ENCODE measurements at places on chromosomes 13 and 19. TPM values are rescaled to one million over a fixed set of nuclear protein-coding genes. Genes with fewer than 3 reads are reported as not detected.

DNA sequence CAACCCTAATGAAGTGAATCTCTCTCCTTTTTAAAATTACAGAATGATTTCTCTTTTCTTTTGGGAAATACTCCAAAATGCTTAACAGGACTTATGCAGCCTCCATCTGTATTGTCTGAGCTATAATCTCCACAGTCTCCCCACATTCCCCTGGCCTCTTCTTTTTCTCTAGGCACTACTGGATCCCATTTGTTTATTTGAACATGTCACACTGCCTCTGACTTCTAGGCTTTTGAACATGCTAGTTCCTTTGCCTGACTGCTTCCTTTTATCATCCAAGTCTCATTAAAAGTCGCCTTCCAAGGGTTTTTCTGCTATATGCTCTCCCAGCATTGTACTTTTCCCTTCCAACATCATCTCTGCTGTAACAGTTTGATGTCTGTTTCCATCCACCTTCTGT, 548.7 kb downstream of the PCDH9 start:
- DNase-seq = no peak

GRCh38 chr13:89514534-89515312, 1832.8 kb upstream of the MIR17HG start:
- DNase-seq = no peak

DNA sequence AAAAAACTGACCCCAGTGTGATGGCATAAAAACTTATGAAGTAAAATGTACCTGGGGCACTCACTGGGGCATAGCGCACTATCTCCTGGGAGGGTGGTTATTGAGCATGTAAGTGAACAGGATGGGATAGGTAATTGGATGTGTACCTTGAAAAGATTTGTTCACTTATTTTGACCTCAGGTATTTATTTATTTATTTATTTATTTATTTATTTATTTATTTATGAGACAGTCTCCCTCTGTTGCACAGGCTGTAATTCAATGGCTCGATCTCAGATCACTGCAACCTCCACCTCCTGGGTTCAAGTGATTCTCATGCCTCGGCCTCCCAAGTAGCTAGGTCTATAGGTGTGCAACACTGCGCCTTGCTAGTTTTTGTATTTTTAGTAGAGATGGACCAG, 5.9 kb upstream of the ZNF626 start:
- DNase-seq = no peak

DNA sequence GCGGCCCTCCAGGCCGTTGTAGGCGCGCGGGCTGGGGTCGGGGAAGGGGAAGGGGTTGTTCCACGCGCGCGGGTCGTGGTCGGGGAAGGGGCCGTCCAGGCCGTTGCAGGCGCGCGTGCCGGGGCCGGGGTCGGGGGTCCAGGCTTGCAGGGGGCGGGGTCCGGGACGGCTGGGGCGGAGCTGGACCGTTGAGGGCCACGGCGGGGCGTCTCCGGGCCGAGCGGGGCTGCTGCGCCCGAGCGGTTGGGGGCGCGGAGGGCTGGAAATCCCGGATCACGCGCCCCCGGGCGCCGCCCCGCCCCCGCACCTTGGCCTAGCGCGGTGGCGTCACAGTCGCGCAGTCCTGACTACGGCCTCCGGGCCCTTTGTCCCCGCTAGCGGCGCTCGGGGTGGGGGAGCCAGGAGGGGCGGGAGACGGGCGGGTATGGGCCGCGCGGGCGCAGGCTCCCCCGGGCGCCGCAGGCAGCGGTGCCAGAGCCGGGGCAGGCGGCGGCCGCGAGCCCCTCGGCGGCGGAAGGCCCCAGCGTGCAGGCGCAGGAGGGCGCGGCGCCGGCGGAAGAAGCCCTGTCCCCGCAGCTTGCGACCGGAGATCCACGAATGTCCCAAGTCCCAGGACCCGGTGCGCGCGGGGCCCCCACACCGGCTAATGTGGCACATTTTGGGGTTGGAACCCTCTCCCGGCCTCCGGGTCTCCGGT, 665 bp downstream of the GPX4 start:
- DNase-seq = no peak

GRCh38 chr19:2050349-2050990, 574 bp downstream of the MKNK2 start:
- DNase-seq = no peak

- no peak for DNase-seq
Measured at GRCh38 chr13:46569456-46569855, 16.5 kb downstream of the LRCH1 start.

DNA sequence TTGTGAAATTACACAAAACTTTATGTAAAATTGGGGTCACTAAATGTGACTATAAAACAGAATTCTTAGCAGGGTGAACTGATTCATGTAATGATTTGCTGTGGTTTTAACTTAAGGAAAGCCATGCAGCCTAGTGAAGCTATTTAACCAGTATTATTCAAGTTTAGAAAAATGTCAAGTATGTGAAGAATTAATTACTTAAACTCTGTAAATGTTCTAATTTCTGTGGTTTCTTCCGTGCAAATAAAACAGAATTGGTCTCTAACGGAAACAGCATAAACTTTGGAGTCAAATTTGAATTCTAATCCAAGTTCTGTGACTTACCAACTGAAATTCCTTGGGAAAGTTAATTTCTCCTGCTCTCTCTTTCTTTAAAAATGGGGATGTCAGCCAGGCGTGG, 13.3 kb downstream of the CDC16 start:
- no peak for DNase-seq

DNA sequence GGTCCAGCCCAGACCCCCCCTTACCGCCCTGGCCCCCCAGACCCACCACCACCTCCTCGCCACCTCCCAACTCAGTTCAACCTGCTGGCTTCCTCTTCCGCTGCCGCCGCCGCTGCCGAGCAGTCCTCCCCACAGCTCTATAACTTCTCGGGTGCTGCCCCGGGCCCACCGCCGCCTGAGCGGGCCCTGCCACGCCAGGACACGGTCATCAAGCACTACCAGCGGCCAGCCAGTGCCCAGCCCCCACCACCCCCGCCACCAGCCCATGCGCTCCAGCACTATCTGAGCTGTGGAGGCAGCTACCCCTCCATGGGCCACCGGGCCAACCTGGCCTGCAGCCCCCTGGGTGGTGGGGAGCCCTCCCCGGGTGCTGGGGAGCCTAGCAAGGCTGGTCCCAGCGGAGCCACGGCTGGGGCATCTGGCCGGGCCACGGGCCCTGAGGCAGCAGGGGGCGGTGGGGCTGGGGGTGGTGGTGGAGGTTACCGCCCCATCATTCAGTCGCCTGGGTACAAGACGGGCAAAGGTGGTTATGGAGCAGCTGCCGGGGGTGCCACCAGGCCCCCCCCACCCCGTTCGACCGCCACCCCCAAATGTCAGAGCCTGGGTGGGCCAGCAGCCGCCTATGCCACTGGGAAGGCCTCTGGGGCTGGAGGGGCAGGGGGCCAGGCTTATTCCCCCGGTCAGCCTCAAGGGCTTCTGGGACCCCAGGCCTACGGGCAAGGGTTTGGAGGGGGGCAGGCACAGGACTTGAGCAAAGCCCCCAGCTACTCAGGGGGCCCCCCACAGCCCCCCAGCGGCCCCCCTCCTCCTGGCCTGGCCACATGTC, 4.2 kb downstream of the PRR12 start:
- no peak for DNase-seq

- DNase-seq = no peak
Measured at GRCh38 chr19:7459773-7460172, 29.1 kb downstream of the PEX11G start.

DNA sequence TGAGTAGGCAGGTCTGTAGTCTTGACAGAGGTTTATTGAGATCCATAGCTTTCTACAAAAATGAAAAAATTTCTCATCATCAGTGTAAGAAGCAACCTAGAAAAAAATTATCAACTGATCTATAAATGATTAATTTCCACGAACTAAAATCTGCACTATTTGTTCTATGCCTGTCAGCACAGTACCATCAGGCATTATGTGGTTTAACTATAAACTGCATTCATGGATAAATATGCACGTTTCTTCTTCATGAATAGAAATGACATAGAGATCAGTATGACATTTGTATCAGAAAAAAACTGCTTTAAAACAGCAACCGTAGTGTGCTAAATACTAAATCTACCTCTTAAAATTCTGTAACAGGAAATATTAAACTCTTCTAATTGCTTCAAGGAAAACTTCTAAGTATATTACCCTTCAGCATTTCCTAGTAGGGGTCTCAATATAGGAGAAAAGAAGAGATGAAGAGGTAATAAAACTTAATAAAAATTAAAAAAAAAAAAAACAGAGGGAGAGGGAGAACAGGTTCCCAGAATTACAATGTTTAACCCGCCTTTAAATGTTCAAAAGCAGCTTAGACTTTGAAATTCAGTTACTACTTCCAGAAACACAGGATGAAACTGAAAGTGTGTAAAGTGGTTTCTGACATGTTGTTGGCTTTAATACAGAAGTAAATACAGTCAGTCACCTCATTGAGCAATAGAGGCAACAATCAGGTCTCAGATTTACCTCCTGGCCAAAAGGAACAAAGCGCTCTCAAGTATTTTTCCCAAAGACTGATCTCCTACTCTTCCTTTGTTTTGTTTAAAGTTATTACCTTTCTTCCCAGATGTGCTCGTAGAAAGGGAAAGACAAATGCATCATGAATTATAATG, 144.4 kb downstream of the DIAPH3 start:
- DNase-seq = no peak

DNA sequence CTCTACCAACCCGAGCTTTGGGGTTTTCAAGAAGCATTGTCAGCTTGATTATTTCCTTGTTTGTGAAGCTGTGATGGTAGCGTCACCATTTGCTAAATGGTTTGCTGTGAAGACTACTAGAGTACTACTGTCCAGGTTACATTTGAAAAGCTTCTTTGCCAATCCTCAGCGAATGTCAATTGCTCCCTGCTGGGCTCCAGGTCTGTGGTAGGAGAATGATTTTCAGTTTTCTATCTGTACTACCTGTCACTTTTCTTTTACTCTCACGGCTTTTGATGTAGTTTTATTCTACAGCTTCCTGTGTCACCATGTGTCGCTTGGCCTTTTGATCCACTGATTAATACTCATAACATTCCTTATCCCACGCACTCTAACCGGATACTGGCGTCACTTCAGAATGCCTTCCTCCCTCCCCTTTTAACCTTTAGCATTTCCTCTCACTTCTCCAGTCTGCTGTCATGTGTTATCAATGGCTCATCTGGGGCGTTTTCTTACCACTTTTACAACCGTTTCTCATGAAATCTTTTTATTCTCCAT, 7.5 kb upstream of the GPR183 start:
- no peak for DNase-seq

The ZNF69 gene
- 12.3 TPM for total RNA-seq

The UBE2S gene
- total RNA-seq = 22.3 TPM

The IQCN gene
- total RNA-seq = 4.4 TPM

The DAPK3 gene
- 62.4 TPM for total RNA-seq
